GM23338 (cell line): ENCODE measurements at places on chromosomes 7 and 10. TPM values are rescaled to one million over a fixed set of nuclear protein-coding genes. Genes with fewer than 3 reads are reported as not detected.

GRCh38 chr10:48236199-48236621 lies 38.3 kb downstream of the FRMPD2 start:
- no peak for DNase-seq
- H3K4me1 ChIP-seq: no peaks in the 10 kb centered on the region
- no peaks in the 10 kb centered on the region for H3K36me3 ChIP-seq
- H3K27me3 ChIP-seq: no peaks in the 10 kb centered on the region

- DNase-seq: no peak
- no peak overlapping the region for H3K4me3 ChIP-seq
- no peak overlapping the region for H3K27ac ChIP-seq
- H3K4me1 ChIP-seq: no peaks in the 10 kb centered on the region
Observed at GRCh38 chr10:68424454-68425014, 17.5 kb upstream of the RUFY2 start.

DNA sequence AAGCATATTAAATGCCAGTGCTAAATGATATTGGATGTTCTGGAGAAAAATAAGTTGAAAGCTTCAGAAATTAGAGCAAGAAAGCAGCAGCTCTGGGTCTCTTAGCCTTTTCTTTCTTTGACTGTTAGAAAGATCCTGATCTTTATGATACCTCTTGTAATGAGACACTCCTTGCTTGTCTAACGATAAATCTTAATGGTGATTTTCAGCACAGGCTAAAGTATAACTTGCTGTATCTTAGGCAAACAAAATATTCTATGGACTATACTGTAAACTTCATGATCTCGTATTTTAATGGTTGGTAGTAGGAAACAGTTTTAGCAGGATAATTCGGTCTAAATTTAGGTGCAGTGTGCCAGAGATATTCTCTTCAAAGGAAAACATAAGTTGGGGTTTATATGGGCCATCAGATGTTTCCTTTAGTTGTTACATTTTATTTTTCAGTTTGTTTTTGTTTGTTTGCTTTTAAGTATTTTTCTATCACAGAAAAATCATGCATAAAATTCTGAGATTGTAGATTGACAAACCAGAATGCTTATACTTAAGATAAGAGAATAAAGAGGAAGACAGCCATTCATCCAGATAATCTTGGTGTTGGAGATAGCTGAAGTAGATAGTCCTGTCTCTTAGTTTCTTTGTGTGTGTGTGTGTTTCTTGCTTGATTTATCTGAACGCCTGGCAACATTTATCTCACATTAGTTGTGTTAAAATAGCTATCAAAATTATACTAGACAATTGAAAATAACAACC lies 4.7 kb downstream of the CASD1 start:
- peaks cover 36% of the 10 kb centered on the region for H3K4me1 ChIP-seq
- H3K27ac ChIP-seq: no peak overlapping the region
- DNase-seq: no peak

Gene BMPER
- 0.43 and 1.4 TPM in 2 replicates for total RNA-seq

Gene MLLT10
- 54.1 and 55.4 TPM in 2 replicates for total RNA-seq

Gene ABCC2
- total RNA-seq: 0.45 and 1.0 TPM in 2 replicates
